OCI-M1 (cell line): ENCODE measurements at places on chromosomes 4 and X.

- DNase-seq = no peak
Measured at GRCh38 chr4:55363691-55364351, 17.8 kb downstream of the SRD5A3 start.

DNA sequence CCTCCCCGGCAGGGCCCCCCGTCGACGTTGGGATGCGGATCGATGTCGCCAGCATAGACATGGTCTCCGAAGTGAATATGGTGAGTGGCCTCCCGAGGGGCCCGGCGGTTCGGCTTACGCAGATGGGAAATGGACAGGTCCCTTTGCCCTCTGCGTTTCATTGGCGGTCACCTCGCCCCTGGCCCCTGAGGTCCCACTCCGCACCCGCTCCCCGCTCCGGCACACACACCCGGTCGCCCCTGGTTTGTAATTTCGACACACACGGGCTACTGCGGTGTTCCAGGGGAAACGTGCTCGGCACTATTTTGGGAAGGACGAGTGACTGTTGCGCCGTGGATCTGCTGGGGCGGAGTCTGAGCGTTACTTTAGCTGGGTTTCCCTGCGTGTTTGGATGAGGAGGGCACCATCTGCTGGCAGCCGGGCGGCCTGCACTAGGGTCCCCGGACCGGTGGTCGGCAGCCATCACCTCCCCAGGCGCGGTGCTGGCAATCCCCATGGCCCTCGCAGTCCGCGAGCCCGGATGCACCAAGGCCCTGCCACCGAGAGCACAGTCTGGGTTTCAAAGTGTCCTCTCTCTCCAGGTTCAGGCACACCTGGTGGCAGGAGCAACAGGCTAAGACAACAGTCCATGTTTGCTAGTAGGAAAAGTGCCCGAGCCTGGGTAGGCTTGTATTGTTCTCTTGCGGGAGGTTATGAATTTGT lies 1.2 kb downstream of the GABRB1 start:
- DNase-seq = peak; percentile 70

GRCh38 chrX:30642642-30643041 lies 10.6 kb upstream of the GK start:
- DNase-seq = no peak

GRCh38 chr4:82640540-82640939 lies 78.8 kb upstream of the TMEM150C start:
- peak; percentile 14 for DNase-seq

DNA sequence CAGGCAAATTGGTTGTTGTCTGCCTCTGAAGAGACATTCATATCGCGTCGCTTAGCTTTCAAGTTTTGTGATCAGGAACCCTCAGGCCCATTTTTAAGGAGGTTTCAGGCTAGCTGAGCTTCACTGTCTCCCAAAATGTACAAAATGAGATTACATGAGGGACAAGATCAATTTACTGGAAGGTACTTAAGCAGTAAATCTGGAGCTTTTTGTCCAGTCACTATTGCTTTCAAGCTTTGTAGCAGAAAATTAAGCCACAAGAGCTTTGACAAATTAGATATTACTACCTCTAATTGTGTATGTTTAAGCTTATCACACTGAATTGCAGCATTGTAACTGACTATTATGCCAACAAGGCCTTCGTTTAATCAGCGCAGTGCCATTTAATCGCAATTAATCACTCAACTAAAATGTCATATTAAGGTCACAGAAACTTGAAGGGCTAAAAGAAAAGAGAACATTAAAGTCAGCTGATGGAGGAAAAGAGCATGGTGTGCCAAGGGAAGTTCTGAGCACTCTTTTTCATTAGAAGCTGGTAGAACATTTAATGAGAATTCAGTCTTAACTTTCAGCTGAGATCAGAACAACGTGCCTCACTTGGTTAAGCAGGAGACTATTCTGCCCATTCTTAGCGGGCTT lies 353.0 kb downstream of the FBXO8 start:
- no peak for DNase-seq
